Hematopoietic multipotent progenitor cell treated with erythropoietin and hydrocortisone succinate and interleukin-3 and kit ligand, for 4 days (in vitro differentiated cells): ENCODE measurements at places on chromosomes 11 and 22.
A peak's percentile ranks its signal among the peaks of the same experiment; 100 is the strongest.

- no peak for DNase-seq
These were observed 134.9 kb upstream of the HSD17B12 start for GRCh38 chr11:43545610-43546009.

DNA sequence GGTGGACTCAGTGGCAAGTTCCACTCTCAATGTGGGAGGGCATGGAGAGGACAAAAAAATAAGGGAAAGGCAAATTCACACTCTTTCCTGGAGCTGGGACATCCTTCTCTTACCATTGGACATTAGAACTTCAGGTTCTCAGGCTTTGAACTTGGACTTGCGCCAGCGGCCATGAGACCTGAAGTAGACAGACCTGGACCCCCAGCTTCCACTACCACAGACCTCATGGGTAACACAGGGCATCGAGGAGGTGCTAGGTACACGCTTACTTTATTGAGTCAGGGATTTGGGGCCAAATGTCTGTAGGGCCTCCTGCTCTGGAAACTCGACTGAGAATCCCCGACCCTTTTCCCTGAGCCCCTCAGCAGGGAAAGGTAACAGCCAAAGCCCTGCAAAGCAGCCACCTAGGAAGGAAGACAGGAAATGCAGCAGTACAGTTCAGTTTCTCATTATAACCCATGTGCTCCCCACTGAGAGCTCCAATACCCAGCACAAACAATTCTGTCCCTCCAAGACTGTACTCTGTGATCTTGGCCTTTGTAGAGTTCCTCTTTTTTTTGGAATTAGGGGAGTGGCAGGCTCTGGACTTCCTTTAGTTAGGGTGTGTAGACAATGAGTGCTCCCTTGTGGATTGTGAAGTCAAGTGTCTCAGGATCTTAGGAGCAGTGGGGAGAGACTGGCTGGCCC lies 5.7 kb downstream of the CHRNA10 start:
- DNase-seq: peak; percentile 55

GRCh38 chr11:115256397-115257197 lies 247.6 kb downstream of the CADM1 start:
- DNase-seq: no peak

DNA sequence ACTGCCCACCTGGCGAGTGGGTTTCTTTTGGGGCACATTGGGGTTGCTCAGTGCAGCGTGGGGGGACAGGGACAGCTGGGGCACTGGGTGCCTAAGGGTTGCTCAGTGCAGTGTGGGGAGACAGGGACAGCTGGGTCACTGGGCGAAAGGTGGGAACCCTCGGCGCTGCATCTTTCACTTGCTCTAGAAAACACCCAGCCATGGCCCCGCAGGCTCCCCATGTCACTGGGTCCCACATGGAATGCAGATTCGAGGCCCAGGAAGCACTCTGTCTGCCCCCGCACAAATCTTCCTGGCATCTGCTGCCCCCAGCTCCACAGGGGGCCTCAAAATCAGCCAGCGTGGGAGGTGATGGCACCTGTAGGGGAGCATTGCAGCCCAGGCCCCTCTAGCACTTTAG lies 229.3 kb downstream of the BRD1 start:
- DNase-seq: no peak

GRCh38 chr11:84526250-84526649 lies 1100.9 kb downstream of the DLG2 start:
- no peak for DNase-seq

DNA sequence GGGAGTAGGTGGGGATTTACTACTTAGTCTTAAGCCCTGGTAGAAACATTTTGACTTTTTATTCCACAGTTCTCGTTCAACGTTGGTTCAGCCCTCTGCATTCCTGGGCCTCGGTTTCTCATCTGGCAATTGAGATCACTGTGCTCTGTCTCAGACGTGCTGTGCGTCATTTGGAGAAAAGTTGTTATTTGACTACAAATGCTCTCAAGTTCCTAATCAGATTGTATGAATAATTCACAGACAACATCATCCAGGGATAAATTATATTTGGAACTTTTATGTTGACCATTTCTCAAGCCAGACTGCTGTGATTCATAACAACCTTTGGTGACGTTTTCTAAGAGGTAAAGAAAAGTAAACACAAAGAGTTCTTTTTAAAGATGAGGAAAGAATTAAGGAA lies 69.2 kb downstream of the BLID start:
- DNase-seq: no peak

GRCh38 chr11:68385128-68385527 lies 72.7 kb downstream of the LRP5 start:
- DNase-seq: no peak

DNA sequence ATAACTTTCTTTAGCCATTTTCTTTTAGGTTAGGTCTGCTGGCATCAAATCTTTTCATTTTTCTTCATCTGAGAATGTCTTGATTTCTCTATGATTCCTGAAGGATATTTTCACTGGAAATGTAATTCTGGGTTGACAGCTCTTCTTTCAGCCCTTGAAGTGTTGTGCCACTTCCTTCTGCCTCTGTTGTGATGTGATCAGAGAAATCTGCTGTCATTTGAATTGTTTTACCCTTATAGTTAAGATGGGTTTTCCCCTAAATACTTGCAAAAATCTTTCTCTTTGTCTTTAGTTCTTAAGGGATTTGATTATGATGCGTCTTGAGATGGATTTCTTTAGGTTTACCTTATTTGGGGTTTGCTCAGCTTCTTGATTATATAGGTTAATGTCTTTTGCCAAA lies 23.0 kb downstream of the USP47 start:
- no peak for DNase-seq

- DNase-seq: no peak
These were observed 47.0 kb upstream of the GALNT18 start for GRCh38 chr11:11668781-11669180.

DNA sequence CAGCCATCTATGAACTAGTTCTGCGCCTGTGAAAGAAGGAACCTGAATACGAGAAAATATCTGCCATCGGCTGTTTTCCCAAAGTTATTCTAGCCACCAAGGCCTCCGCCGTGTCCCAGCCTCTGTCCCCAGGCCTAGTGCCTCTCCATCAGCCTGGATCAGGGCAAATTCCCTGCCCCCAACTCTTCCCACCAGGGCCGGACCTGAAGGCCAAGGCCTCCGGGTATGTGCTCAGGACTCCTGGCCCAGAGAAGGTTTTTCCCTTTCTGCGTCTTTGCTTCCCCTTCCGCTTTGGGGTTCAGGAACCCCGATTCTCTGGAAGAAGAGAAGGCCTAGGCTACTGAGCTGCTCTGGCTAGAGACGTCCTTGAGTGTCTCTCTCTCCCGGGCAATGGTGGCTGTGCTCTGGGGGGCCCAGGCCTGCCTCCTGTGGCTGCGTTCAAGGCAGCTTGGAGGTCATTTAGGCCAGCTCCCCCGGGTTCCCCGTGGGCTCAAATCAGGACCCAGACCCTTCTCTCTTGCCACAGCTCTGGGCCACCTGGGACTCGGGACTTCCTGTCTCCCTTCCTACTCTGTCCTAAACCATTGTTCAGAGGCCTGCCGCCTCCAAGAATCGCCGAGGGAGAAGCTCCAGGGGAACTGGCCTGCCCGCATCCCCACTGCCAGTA lies 1.6 kb downstream of the ALX4 start:
- no peak for DNase-seq

DNA sequence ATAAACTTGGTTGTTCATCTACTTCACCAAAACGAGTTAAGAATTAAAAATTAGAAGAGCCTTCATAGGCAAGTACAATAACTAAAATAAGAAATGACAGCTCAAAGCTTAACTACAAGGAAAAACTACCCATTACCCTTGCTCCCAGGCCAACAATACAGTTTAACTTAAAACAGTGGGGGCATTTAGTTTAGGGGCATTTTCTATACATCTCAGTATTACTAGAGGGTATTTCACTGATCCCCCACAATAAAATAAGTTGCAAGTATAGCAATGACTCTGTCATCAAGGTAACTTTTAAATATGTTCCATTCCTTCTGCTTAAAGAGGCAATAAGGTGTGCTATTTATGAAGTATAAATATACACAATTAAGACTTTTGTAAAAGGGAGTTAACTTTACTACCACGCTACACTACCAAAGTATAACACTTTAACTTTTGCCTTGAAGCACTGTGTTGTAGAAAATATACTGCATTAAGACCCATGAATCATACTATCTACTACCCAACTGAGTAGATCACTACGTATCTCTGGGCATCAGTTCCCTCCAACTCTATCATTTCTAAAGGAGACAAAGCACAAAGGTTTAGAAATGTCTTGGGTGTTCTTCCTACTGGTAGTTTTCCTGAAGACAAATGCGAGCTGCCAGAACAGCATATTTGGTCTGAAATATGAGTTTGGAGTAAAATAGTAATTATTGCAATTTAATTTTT lies 29.8 kb downstream of the CHORDC1 start:
- no peak for DNase-seq

DNA sequence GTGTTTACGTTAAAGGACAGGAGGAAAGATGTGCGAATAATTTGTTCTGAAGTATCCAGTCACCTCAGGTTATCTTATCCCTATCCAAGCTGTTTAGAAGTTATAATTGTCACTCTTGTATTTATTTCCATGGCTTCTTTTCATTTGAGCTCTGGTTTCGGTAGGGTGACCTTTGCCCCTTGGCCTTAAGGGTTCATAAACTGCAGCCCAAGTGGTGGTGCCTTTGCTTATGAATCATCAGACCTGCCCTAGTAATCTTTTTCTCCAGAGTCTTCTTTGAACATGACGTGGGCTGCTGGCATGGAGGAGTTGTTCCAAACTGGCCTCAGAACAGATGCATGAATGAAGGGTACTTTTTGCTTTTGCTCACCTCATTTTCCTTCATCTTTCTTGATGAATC lies 6.5 kb upstream of the CRYBB3 start:
- DNase-seq: no peak

GRCh38 chr22:43018615-43019014 lies 3.7 kb upstream of the PACSIN2 start:
- no peak for DNase-seq

DNA sequence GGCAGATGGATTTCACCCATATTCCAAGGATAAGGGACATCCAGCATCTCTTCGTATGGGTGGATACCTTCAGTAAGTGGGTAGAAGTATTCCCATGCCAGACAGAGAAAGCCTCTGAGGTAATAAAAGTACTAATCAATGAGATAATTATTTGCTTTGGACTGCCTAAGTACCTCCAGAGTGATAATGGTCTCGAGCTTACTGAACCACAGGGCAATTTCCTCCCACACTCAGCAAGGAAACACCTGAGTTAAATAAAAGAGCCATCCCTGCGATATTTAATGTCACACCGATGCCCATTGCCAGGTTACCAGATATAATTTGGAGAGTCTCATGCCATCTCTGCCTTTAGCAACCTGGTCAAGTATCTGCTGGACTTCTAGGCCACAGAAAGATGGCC lies 70.6 kb upstream of the MPEG1 start:
- DNase-seq: no peak

DNA sequence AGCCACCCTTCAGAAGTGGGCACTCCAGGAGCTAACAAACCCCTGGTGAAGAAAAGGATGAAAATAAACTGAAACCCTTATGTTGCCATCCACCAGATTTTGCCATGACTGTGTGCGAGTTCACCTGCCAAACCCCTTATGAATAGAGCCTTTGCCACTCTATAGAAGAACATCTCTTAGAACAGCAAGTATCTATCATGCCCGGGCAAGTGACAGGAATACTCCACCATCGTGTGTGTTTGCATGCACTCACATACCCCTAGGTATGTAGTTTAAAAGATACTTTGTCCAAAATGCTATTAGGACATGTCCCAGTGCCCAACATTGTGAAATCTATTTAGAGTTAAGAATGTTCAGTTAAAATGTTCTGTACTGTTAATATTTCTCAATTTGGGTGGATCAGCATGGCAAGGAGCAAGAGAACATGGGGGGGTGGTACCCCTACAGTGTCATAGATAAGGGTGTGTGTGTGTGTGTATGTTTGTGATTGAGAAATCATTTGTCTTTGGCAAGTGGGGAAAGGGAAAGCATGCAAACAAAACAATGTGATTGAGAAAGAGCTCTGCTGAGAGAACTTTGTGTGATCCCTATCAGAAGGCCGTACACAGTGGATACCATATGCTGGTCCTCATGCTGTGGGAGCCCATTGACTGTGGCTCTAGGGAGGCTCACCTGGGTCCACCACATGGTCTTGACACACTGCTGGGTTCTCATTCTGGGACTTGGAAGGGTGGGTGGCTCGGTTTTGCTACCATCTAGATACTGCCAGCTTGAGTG lies 94.9 kb downstream of the ZBTB16 start:
- DNase-seq: peak; percentile 88

DNA sequence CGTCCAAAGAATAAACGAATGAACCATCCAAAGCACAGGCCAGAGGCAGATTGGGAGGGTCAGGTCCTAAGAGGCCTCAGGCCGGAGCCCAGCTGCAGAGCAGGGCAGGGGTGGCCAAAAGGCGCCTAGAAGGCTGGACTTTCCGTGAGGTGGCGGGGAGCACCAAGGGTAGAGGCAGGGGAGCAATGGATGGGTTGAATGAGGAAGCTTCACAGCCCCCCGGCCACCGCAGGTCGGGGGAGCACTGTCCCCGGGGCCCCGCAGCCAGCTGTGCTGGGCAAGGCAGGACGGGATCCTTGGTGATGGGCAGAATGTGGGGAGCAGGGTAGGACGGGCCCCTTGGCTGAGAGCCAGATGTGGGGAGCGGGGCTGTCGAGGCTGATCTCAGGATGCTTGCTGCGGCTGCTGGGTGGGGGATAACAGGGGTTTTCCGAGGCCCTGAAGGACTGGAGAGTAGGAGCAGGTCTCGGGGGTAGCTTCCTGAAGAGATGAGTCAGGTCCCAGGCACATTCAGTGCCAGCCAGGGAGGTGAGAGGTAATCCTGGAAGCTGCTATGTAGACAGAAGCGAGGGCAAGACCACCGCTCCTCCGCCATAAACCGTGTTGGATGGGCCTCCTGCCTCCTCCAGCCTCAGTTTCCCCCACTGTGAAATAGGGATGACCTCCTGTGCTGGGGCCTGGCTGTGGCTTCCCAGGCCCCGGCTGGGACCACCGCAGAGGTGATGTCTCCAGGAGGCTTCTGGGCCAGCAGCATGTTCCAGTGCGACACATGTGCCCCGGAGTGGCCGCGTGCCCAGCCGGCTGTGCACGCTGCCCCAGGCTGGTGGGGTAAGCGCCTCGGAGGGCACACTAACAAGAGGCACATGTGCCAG lies 34.6 kb upstream of the KCNQ1OT1 start:
- no peak for DNase-seq

DNA sequence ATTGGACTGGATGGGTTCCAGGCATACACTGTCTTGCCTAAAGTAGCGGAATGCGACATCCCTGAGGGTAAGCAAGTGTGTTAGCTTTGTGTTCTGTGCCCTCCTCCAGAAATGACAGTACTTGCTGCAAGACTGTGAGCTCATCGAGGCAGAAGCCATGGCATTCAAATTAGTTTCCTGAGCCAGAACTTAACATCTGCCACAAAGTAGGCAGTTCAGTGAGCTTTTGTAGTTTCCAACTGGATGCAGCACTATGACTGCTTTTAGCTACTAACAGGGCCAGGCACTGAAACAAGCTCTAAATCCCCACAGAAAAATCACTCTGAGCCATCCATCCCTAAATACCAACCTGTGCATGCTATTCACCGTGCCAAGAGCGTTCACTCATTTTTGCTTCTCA lies 1.2 kb upstream of the FAR1 start:
- peak; percentile 6 for DNase-seq

DNA sequence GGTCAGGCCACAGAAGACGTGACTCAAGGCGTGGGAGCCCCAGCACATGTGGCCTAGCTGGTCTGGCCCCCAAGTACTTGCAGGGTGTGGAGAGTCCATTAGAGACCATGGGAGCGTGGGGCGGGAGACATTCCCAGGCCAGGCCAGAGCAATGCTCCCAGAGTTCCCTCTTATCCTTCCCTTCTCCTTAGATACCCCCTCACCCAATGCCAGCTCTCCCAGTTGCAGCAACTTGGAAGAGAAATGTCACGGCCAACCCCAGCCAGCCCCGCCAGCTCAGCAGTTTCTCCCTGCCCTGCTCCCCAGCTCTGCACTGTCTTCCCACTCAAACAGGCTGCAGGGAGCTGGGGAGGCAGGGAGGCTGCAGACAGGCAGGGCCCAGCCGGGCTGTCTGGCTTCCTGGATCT lies 65.4 kb upstream of the TSPAN18 start:
- no peak for DNase-seq
